ACHN (cell line): ENCODE measurements at places on chromosomes 12 and 14.

- no peak for DNase-seq
Measured at GRCh38 chr14:35551081-35551480, 17.1 kb downstream of the INSM2 start.

- DNase-seq, result no peak
Measured at GRCh38 chr14:37791384-37792036, 196.1 kb downstream of the TTC6 start.

DNA sequence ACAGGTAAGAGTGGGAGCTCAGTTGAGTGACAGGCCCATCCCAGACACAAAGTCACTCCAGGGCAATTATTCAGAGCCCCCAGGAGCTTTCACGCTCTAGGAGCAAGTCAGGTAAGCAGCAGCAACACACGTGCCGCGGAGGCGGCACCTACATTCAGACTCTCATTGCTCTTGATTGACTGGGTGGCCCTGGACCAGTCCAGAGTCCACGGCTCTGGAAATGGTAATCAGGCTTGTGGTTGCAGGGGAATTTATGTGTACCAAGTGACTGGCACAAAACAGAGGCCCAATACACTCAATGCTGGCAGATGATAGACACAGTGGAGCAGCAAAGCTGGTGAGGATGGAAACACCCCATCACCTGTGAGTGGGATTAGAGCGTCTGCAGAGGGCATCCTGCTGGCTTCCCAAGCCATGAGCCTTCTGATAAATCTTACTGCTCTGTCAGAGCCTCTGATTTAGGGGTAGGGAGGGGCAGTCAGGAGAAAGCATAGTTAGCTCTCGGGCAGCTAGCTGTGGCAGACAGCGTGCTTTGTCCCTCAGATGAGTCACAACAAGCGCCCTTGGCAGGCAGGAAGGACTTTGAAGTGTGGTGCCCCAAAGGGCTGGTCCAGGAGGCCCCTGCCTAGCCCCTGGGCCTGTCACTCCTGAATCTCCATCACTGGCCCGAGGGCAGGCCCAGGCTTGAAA is 344.7 kb downstream of the CACNA1C start:
- DNase-seq, result no peak

- DNase-seq, result no peak
Measured at GRCh38 chr12:28059668-28060067, 87.1 kb upstream of the PTHLH start.

DNA sequence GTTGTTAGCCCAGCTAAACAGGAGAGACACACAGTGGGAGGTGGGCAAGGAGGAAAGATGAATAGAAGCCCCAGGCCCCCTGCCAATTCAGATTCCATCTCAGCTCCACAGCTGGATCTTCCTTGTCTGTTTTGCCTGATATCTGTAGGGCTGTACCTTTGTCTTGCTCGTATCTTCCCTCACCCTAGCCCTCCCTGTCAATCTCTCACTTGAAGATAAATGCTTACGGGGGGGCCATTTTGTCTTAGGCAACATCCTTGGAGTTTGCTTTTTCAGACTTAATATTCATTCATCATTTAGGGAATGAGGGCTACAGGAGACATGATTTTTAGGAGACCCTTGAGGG is 2.4 kb downstream of the KIF5A start:
- DNase-seq, result no peak

DNA sequence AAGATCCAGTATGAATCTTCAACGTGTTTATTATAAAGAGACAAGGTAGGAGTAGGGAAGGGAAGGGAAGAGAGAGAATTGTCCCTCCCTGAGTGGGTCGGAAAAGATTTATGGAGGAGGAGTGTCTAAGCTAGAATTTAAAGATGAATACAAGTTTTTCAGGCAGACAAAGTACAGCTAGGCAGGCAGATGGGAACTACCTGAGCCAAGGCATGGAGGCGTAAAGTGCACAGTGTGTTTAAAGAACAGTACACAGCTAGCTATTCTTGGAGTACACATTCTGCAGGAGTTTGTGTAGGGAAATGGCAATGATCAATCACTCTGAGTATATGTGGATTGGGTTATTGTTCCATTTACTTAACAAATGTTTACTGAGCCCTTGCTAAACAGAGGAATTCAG is 20.1 kb downstream of the PLEKHG7 start:
- DNase-seq, result no peak

- DNase-seq, result no peak
Measured at GRCh38 chr14:81555051-81555450, 21.4 kb upstream of the SEL1L start.

DNA sequence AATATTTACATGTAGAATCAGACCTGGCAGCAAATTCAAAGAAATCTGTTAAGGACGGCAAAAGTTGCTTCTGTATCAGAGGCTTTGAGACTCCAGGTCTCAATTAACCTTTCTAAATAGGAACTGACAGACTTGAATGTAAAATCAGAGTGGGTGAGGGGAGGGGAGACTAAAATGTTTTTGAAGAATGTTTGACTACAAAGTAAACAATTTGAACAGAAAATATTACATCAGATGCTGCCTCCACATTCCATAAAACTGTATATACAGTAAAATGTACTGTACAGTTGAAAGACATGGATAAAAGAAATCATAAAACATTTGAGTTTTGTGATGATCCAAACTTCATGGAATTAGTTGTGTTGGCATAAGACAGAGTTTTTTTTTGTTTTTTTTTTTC is 49.5 kb upstream of the POC1B start:
- DNase-seq, result no peak

- DNase-seq, result no peak
Measured at GRCh38 chr14:69992564-69992963, 113.3 kb downstream of the SMOC1 start.

DNA sequence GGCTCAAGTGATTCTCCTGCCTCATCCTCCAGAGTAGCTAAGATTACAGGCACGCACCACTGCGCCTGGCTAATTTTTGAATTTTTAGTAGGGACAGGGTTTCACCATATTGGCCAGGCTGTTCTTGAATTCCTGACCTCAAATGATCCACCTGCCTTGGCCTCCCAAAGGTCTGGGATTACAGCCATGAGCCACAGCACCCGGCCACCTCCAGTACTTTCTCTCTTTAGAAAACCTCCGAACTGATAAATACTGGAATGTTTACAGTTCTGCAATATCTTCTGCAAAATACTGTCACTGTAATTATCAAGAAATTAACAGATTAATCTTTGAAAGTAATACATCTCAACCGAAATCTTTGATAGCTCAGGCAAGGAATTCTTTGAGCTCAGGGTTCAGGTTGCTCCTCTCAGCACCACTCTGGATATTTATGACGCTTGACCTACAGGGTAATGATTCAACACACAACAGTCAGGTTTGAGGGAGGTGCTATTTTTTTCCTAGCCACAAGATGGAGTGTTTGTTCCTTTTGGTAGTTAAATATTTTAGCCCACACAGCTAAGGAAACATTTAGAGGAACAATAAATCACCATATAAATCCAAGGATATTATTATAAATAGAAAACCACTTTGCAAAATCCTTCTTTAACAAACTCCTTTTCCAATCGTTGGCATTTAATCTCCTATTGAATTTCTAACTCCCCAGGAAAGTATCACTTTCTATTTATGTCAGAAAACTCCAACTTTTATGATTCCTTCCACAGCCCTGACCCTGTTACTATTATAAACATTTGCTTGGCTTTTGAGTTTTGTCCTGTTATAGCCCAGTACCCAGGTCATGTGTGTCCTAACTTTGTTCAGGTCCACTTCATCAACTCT is 48.6 kb upstream of the GTF2A1 start:
- DNase-seq, result peak; percentile 75

GRCh38 chr12:7892186-7892980 is 19.7 kb upstream of the SLC2A14 start:
- DNase-seq, result no peak

DNA sequence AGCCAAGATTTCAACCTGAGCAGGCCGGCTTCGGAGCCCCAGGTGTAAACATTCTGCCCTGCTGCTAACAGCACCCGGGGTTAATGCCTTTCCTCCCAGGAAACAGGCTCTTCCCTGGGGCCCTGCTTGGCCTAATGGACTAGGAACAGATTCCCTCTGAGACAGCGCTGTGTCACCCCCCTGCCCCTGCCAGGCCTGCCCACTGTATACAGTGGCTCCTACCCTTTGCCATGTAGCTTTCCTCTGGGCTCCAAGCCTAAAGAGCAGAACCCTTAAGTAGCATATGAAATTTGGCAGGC is 28.3 kb upstream of the BCDIN3D start:
- no peak for DNase-seq

GRCh38 chr14:54346257-54346656 is 50.5 kb upstream of the CDKN3 start:
- DNase-seq, result no peak

DNA sequence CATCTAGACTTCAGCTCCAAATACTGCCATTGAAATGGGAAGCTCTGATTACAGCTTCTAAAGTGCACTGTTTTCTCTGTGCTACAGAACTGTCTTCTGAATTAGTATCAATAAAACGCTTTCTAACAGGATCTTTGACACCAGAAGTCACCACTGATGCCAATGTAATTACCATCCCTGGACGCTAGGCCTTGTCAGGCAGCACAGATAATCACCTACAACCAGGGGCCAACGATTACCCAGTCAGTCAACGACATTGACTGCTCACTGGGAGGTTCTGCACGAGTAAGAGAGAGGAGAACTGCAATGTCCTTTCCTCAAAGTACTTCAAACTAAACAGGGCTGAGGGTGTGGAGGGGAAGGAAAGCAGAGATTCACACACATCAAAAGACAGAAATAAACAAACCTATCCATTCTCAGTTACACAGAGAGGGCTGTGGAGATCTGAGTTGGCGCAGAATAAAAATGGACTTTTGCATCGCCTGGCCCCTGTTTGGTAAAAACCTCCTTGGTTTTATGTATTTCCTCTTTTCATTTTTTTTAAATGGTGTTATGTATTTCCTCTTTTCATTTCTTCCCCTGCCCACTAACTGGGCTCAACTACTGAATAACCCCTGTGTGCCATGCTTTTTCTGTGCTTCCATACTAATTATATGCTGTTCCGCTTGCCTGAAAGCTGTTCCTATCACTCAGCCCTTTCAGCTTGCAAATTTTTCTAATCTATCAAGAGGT is 492.2 kb downstream of the APAF1 start:
- DNase-seq, result no peak

DNA sequence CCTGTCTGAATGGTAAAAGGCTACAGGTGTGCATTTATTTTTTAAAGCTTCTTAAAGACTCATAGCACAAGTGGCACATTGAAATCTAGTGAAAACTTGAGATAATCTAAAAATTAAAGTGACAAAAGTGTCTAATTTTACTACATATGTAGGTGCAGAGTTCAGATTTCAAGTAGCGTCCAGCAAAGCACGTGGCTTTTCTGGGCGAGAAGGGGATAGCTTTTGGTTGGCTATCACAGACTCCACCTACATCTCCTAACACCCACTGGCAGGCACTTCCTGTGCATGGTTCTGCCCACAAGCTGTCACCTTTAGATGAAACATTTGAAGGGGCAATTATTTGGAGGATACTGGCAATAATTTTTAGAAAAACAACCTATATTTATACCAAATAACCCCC is 1.9 kb upstream of the PITPNM2 start:
- no peak for DNase-seq
